ENCODE measurements at places on chromosomes 3 and 15. TPM values are rescaled to one million over a fixed set of nuclear protein-coding genes. Genes with fewer than 3 reads are reported as not detected.

DNA sequence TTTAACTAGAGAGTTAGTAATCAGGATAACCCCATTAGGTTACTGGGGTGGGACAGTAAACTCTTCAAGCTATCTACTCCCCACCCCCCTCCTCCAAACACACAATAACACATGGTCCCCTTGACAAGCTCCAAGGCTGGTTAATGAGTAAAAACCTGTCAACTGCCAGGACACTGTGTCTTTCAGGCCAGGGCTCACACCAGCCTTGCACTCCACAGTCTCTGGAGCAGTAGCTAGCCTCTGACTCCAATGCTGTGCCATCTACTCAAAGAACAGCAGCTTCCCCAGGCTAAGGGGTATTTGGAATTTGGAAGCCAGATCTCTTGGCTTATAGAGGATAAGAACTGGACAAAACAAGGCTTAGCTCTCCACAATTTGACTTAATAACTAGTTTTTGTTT is 115.8 kb downstream of the LRIG1 start:
- no peak for DNase-seq

- no peak for DNase-seq
Observed at GRCh38 chr15:69736161-69736560, 283.5 kb downstream of the RPLP1 start.

DNA sequence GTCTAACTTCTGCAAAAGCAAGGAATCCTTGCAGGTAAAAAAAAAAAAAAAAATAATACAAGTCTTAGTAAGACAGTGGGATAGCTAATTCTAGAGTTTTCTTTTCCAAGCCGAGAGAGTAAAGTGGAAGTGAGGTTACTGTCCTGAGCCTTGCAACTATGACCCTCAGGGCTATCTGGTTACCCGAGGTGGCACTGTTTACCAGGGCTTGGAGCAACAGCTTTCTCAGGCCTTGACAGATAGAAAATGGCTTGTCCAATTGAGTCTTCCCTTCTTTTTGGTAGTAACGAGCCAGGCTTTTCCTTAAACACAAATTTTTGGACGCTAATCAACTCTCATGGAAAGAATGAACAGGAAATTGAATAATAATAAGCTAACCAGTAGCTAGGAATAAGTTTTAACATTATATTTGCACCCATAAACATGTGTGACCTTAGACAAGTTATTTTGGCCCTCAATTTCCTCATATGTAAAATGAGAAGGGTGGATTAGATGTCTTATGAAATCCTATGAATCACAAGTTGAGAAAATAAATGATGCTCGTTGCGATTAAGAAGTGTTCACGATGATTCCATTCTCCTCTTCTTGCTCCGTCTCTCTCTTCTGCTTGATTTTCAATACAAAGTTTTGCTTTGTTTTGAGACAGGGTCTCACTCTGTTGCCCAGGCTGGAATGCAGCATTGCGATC is 236.9 kb upstream of the KBTBD8 start:
- no peak for DNase-seq

The TM4SF18 gene
- not detected for polyA plus RNA-seq

DNA sequence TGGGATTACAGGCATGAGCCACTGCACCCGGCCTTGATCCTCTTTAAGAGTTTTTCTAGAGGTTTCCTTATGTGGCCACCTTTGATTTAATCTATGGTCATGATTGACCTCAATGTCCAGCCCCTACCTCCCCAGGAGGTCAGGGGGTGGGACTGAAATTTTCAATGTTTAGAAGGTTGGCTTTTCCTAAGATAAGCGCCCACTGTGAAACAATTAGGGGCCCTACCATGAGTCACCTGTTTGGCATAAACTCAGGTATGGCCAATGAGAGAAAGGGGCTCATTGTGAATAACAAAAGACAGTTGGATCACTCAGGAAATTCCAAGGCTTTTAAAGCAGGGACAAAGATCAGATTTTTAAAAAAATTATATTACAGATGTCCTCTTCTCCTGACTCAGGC is 51.1 kb downstream of the ZBTB11 start:
- no peak for DNase-seq

The RNU5B-1 gene
- not detected for polyA plus RNA-seq

GRCh38 chr3:54122324-54123002 is at the start of gene CACNA2D3:
Gene CACNA2D3, plus strand, starts transcription at chr3:54122552.
- DNase-seq: no peak

The SEMA3B gene
- not detected for polyA plus RNA-seq
